ENCODE measurements at places on chromosomes 13 and 19. TPM values are rescaled to one million over a fixed set of nuclear protein-coding genes. Genes with fewer than 3 reads are reported as not detected.

Gene EFNA2
- not detected for total RNA-seq

GRCh38 chr19:32254509-32254890 is 90.9 kb upstream of the ZNF507 start:
- H3K27ac ChIP-seq: no peak overlapping the region
- DNase-seq: no peak
- H3K36me3 ChIP-seq: no peaks in the 10 kb centered on the region
- H3K4me1 ChIP-seq: no peaks in the 10 kb centered on the region
- no peak overlapping the region for H3K4me3 ChIP-seq
- peaks cover 4% of the 10 kb centered on the region for H3K27me3 ChIP-seq

Gene KLF5
- 6.1 TPM for total RNA-seq

Gene LILRB4
- total RNA-seq: 2.5 TPM

Gene CASP14
- total RNA-seq: not detected

Gene MPND
- total RNA-seq: 26.2 TPM

DNA sequence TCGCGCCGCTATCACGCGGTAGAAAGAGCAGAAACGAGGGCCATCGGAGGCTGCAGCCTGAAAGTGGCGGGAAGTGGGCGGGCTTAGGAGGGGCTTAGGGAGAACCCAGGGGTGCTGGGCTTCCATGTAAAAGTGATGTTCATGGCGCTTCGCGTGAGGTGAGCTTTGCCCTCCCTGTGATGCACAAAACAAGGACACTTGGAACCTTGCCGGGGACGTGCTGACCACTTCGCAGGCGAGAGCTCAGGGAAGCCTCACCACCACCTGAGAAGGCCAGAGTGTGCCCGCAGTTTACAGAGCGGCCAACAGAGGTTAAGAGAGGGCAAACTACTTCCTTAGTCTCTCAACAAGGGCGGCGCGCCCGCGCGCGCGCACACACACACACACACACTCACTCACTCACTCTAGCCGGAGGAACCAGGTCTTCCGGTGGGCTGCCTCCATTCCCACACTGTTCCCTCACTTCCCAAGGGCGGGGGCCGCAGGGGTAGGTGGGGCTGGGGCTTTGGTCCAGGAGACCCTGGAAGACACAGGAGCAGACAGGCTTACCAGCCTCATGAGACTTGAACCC is 651 bp downstream of the GAPDHS start:
- peaks cover 17% of the 10 kb centered on the region for H3K4me1 ChIP-seq
- H3K36me3 ChIP-seq: no peaks in the 10 kb centered on the region
- H3K4me3 ChIP-seq: peak overlapping the region; percentile 79
- peaks cover 24% of the 10 kb centered on the region for H3K27me3 ChIP-seq
